ENCODE measurements at places on chromosomes 6 and 20.

- no peak for DNase-seq
Measured at GRCh38 chr6:144341831-144342527, 56.8 kb downstream of the UTRN start.

- DNase-seq = no peak
Measured at GRCh38 chr6:98894810-98895209, 52.9 kb downstream of the FBXL4 start.

- no peak for DNase-seq
Measured at GRCh38 chr6:73792738-73793137, 96.7 kb downstream of the CD109 start.

GRCh38 chr20:53678315-53678989, 84.8 kb upstream of the ZNF217 start:
- no peak for DNase-seq

DNA sequence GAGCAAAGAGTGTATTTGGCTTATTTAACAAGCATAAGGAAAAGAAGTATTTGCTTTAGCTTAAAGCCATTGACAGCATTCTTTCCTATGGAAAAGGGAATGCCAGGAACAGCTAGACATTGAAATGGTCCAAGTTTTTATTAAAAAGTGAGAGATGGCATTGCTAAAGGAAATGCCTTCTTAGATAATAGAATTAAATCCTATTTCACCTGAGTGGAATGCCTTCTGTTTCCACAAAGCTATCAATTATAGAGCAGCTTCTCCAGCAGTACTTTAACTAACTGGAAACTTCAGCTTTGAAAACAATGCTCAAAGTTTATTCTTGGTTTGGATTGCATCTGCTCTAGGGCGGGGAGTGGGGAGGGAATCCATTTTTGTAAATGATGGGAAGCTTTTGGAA, 85.1 kb upstream of the CNKSR3 start:
- no peak for DNase-seq

DNA sequence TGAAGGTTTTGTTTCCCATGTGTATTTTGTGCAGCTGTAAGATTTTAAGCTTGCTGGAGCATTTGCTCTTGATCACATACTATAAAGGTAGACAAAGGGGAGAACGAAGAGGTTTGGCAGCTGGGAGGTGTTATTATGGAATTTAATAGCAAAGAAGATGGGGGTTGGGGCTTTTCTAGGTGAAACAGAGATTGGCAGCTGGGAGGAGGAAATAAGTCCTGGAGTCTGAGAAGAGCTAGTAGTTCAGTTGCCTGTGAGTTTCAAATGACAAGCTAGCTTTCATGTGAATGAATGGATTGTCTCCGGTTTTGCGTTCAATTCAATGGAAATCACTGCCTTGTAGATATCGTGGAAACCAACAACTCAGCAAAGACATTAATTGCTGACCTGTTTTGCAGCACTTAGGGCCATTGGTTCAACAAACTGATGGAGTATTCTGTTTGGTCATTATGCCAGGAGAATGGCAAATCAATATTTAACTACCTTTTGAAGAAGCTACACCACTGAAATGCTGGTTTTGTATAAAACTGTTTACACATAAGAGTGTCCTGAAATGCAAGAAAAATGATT, 38.1 kb upstream of the FLRT3 start:
- DNase-seq = no peak

DNA sequence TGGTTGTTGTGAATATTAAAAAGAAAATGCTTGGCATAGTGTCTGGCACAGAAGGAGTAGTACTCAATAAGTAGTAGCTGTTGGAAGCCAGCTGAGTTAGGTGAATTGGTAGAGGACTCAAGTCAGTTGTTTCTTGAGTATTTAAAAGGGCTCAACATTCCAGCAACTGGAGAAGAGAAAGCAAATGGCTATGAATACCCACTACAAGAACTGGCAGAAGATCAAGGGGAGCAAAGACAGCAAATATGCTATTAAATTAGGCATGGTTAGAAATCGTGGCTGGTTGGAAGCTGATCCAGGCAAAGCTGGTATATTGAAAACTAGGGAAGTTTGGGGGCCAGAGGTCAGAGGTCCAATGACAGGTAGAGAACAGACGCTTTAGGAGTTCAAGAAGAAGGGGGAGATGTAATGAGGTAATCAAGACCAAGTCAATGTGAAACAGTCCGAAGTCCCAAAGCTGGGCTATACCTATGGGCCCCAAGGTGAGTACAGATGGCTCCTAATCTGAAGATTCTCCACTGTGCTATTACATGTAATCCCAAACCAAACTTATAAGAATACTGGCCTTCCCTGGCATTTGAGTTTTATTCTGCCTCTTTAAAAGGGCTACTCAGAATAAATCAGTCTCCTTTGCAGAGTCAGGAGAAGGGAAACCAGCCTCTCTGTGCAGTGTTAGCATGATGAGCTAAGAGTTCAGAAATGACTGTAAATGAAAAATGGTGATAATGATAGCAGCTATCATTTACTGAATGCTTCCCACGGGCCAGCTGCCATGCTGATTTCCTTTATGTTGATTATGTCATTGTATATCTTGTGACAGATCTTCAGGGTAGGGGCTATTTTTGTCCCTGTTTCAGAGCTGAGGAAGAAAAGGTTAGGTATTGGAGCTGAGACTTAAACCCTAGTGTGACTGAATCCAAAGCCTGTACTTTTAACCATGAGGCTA, 122.3 kb downstream of the ANKS1A start:
- DNase-seq = no peak

GRCh38 chr6:9086331-9086730, 651.0 kb upstream of the SLC35B3 start:
- DNase-seq = no peak

GRCh38 chr20:46325789-46326188, 17.5 kb upstream of the CDH22 start:
- no peak for DNase-seq

- no peak for DNase-seq
Measured at GRCh38 chr6:163254341-163254835, 160.1 kb upstream of the QKI start.

DNA sequence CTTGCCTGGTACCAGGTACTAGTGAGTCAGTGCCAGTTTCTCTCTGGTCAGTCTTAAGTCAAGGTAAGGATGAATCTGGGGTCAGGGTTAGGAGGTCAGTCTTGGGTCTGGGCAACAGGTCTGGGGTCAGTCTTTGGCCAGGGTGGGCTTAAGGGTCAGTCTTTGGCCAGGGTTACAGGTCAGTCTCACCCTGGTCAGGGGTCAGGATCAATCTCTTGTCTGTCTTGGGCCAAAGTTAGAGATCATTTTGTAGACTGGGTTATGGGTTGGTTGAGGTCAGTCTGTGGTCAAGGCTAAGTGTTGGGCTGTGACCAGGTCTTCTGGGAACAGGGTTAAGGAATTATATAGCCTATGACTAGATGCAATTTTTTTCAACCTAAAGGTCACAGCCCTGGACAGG, 12.8 kb upstream of the CAPN11 start:
- no peak for DNase-seq

GRCh38 chr6:96468681-96469224, 52.9 kb upstream of the UFL1 start:
- no peak for DNase-seq

DNA sequence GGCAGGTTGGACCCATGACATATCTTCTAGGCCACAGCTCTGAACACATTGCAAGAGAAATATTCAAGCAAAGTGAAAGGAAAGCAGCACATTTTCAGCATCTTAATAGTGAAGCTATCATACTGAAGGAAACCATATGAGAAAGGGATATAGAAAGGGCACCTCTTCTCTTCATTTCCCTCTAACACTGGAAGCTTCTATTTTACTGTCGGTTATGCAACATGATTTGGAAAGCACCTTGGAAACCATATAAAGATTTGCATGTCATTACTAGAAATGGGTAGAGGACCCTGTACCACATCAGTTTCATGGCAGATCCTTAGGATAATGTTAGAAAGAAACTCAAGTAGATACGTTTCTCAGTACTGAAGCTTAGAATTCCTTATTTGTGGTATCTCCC, 70.5 kb upstream of the HMGN3 start:
- no peak for DNase-seq

DNA sequence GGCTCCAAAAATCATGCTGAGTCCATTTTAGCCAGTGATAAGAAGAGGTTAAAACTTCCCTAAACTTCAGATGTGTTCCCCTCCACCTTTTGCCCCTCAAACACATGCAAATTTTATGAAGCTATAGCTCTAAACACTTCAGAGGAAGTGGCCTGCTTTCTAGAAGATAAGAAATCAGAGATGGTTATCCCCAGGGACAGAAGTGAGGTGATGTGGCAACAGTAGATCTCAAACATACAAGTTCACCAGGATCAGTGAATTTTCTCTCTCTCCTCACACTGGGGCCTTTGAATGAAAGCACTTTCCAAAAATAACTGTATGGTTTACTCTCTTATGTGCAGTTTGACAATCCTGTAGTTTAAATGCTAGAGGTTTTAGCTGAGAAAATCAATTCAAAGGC, 332.0 kb downstream of the BTBD9 start:
- DNase-seq = no peak

DNA sequence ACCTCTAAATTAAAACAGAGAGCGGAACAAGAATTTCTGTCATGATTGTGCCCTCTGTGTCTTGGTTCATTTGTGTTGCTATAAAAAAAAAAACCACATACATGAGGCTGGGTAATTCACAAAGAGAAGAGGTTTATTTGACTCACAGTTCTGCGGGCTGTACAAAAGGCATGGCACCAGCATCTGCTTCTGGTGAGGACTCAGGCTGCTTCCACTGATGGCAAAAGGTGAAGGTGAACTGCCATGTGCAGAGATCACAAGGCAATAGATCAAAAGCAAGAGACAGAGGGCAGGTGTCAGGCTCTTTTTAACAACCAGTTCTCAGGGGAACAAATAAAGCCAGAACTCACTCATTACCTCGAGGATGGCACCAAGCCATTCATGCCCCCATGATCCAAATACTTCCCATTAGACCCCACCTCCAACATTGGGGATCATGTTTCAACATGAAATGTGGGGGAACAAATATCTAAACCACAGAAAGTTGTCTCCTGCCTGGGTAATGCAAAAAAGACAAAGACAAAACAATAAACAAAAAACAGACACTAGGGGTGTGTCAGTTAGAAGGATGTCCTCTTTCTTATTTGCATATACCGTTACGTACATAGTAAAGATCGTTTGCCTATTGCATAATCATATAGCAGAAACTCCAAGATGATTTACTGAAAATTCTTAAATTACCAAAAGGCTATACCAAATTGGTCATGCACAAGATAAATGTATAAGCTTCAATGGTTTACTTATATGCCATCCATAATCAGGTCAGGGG, 17.0 kb downstream of the SERPINB9 start:
- DNase-seq = no peak

GRCh38 chr20:56816349-56816748, 187.2 kb downstream of the TFAP2C start:
- no peak for DNase-seq

- no peak for DNase-seq
Measured at GRCh38 chr6:166738386-166739116, 111.5 kb upstream of the RPS6KA2 start.

GRCh38 chr6:1393641-1394283, 4.4 kb downstream of the FOXF2 start:
- DNase-seq = no peak

DNA sequence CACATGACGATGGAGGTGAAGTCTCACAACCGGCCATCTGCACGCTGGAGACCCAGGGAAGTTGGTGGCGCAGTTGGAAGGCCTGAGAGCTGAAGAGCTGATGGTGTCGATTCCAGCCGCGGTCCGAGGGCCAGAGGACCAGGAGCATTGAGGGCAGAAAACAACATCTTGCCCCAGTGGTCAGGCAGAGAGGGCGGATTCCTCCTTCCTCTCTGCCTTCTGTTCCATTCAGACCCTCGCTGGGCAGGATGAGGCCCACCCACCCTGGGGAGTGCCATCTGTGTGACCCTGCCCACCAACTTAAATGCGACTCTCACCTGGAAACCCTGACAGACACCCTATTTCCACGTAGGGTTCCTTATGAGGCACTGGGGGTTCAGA, 120.7 kb upstream of the PMEPA1 start:
- DNase-seq = no peak

- no peak for DNase-seq
Measured at GRCh38 chr20:15449061-15449460, 1111.6 kb upstream of the FLRT3 start.

DNA sequence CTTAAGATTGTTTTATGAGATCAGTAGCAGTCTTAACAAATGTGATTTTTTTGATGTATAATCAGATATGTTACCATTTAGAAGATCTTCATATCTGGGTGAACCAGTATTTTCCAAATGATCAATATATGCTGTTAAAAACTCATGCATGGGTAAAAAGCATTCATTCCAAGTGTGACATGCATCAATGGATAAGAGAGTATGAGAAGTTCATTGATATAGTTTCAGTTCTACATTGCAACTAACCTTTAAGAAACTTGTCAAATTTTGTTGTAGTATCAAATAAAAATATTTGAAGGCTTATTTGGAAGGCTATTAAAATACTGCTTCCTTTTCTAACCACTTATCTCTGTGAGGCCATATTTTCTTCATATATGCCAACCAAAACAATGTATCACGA, 117.7 kb downstream of the FIG4 start:
- no peak for DNase-seq

DNA sequence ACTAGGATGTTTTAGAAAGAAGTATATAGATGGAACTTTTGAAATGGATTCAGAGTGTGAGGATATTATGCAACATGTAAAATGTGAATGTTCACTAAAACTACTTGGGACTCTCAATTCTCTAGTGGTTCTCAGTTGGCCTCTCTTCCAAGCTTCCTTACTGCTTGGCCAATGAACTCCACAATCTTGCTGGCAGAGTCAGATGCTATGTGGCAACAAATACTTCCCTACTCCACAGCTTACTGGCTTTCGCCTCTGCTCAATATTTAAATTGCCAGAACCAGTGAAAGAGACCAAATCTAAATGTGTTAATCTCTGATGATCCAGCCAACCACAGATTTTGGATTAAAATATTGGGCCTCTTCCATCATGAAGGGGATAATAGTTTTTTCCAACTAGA, 138.4 kb downstream of the HTR1B start:
- no peak for DNase-seq

DNA sequence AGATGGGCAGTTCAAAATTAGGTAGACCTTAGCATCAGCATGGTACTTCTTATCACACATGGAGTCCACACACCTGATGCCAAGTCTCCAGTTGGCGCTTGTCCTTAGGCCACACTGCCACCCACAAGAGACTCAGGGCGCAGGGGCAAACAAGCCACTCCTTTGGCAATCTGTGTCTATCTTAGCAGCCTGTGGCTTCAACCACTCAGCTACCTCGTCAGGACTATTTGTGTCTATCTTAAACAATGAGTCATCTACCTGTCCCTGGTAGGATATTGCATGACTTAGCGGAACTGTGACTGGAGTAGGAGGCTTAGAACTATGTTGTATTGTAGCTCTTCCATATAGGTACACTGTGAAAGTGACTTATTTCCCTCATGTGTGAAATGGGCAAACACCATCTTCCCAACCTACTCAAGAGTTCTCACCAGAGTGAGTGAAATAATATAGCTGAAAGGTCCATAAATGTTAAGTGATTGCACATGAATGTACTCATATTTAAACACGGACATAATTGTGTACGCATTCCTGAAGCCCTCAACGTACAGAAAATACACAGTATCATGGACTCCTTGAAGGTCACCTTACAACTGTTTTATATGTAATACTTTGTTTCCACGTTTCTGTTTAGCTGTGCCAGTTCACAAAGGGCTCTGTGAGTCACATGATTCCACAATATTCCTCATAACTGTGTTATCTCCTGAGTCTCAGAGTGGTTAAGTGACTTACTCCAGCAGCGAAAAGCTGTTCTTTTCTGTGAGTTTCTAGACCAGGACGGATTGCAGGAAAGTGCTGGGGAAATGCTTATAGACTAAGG, 1.6 kb downstream of the TRIM27 start:
- DNase-seq = peak; percentile 24

- no peak for DNase-seq
Measured at GRCh38 chr20:43721429-43722152, 5.2 kb downstream of the GTSF1L start.

Measured in activated CD8-positive, alpha-beta memory T cell treated with anti-CD3 and anti-CD28 coated beads, Interleukin-2, amount 50 U/mL, for 4 hours (primary cell).